ENCODE measurements at places on chromosomes 2 and 18. TPM values are rescaled to one million over a fixed set of nuclear protein-coding genes. Genes with fewer than 3 reads are reported as not detected.

GRCh38 chr2:64491426-64491825 is 32.7 kb upstream of the AFTPH start:
- no peak for DNase-seq
- H3K4me3 ChIP-seq: no peak overlapping the region
- H3K27me3 ChIP-seq: no peaks in the 10 kb centered on the region
- no peaks in the 10 kb centered on the region for H3K36me3 ChIP-seq
- H3K27ac ChIP-seq: peak overlapping the region; percentile 14
- peaks cover 43% of the 10 kb centered on the region for H3K4me1 ChIP-seq

- no peak overlapping the region for H3K4me3 ChIP-seq
- H3K4me1 ChIP-seq: peaks cover 7% of the 10 kb centered on the region
- H3K36me3 ChIP-seq: peaks cover 41% of the 10 kb centered on the region
- H3K27me3 ChIP-seq: no peaks in the 10 kb centered on the region
Observed at GRCh38 chr18:48668466-48669179, 129.8 kb downstream of the CTIF start.

GRCh38 chr2:44912660-44913059 is 28.8 kb upstream of the SIX3 start:
- no peak overlapping the region for H3K27ac ChIP-seq
- H3K4me3 ChIP-seq: no peak overlapping the region
- H3K4me1 ChIP-seq: no peaks in the 10 kb centered on the region
- H3K36me3 ChIP-seq: peaks cover 2% of the 10 kb centered on the region

GRCh38 chr2:177675350-177675821 is 282.8 kb downstream of the AGPS start:
- H3K27me3 ChIP-seq: peaks cover 8% of the 10 kb centered on the region
- DNase-seq: no peak
- H3K4me1 ChIP-seq: no peaks in the 10 kb centered on the region
- H3K27ac ChIP-seq: no peak overlapping the region
- no peak overlapping the region for H3K4me3 ChIP-seq
- no peaks in the 10 kb centered on the region for H3K36me3 ChIP-seq

AOX1 gene
- total RNA-seq: 2.0 TPM

SLC4A1AP gene
- total RNA-seq: 18.8 TPM

GRCh38 chr2:145273840-145274239 is 753.9 kb upstream of the ZEB2 start:
- peaks cover 3% of the 10 kb centered on the region for H3K4me1 ChIP-seq
- H3K36me3 ChIP-seq: no peaks in the 10 kb centered on the region
- H3K27me3 ChIP-seq: no peaks in the 10 kb centered on the region
- H3K27ac ChIP-seq: no peak overlapping the region
- no peak overlapping the region for H3K4me3 ChIP-seq
- no peak for DNase-seq

- H3K27ac ChIP-seq: no peak overlapping the region
- peaks cover 6% of the 10 kb centered on the region for H3K4me1 ChIP-seq
- DNase-seq: no peak
- H3K36me3 ChIP-seq: no peaks in the 10 kb centered on the region
- H3K4me3 ChIP-seq: no peak overlapping the region
Observed at GRCh38 chr2:11945139-11946126, 199.0 kb downstream of the LPIN1 start.

CTLA4 gene
- total RNA-seq: not detected

- H3K27me3 ChIP-seq: no peaks in the 10 kb centered on the region
- H3K4me1 ChIP-seq: peaks cover 34% of the 10 kb centered on the region
- peak overlapping the region; percentile 96 for H3K4me3 ChIP-seq
- no peaks in the 10 kb centered on the region for H3K36me3 ChIP-seq
Observed at GRCh38 chr2:112053917-112054846, 887 bp upstream of the TMEM87B start.

DNA sequence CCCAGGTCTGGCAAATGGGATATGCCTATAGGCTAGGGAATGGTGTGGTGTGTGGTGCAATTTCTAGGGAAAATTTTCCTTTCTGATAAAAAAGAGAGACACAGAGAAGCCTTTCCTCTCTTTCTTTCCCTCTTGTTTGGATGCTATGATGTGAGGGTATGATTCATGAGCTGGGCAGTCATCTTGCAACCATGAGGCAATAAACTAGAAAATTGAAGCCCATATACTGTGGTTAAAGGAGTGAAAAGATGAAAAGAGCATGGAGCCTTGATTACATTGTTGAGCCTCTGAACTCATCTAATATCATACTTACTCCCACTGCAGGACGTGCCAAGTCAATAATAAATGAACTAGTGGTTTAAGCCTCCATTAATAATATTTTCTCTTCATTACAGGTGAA is 215.6 kb downstream of the HAUS1 start:
- H3K27ac ChIP-seq: no peak overlapping the region
- no peak for DNase-seq
- peaks cover 2% of the 10 kb centered on the region for H3K27me3 ChIP-seq
- no peak overlapping the region for H3K4me3 ChIP-seq
- H3K4me1 ChIP-seq: peaks cover 27% of the 10 kb centered on the region

- no peak overlapping the region for H3K4me3 ChIP-seq
- DNase-seq: no peak
- no peak overlapping the region for H3K27ac ChIP-seq
Observed at GRCh38 chr2:115558725-115559124, 1116.3 kb downstream of the DPP10 start.

DNA sequence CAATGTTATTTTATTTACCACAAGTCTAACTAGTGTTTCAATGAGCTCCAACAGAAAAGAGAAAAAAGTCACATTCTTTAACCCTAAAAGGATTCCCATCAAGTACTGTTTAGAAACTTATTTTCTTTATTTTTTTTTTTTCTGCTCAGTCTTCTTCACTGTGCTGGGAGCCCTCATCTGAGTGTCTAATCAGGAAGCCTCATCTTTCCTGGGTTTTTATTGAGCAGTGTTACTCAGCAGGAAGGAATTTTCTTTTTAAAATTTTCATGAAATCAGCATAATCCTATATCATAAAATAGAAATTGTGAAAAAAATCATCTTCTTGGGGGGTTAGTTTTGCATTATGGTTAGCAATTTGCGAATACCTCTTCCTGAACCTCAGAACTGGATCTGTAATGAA is 453.8 kb downstream of the CDH2 start:
- peak overlapping the region; percentile 41 for H3K4me3 ChIP-seq
- H3K27ac ChIP-seq: peak overlapping the region; percentile 71
- no peaks in the 10 kb centered on the region for H3K27me3 ChIP-seq
- peaks cover 18% of the 10 kb centered on the region for H3K4me1 ChIP-seq
- DNase-seq: no peak

GRCh38 chr2:162072976-162073887 is 783 bp downstream of the DPP4 start:
- H3K27me3 ChIP-seq: peaks cover 34% of the 10 kb centered on the region
- H3K4me1 ChIP-seq: peaks cover 32% of the 10 kb centered on the region
- H3K4me3 ChIP-seq: peak overlapping the region; percentile 71
- H3K27ac ChIP-seq: no peak overlapping the region

- no peak overlapping the region for H3K4me3 ChIP-seq
- H3K27me3 ChIP-seq: peaks cover 2% of the 10 kb centered on the region
- H3K36me3 ChIP-seq: no peaks in the 10 kb centered on the region
- no peak overlapping the region for H3K27ac ChIP-seq
Observed at GRCh38 chr18:62384068-62384467, 59.0 kb downstream of the TNFRSF11A start.

DNA sequence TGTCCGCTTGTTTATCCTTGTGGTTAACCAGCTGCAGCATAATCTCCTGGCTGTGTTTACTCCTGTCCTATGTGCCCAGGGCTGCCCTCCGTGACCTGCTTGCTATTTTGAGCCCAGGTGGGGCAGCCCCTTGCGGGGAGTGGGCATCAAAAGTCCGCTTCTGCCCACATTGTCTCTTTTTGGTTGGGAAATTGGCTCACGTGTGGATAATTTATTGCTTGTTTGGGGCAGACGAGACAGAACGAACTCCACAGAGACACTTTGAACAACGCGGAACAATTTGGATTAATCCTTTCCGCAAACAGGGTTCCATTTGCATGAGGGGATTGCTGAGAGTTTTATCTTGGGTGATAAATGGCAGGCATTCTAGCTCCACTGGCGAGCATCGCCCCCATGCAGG is 8.1 kb upstream of the CXCR4 start:
- DNase-seq: no peak
- H3K27ac ChIP-seq: no peak overlapping the region
- peaks cover 67% of the 10 kb centered on the region for H3K27me3 ChIP-seq

GRCh38 chr2:27988718-27989117 is 98.2 kb downstream of the BABAM2 start:
- peaks cover 4% of the 10 kb centered on the region for H3K36me3 ChIP-seq
- DNase-seq: no peak
- no peaks in the 10 kb centered on the region for H3K27me3 ChIP-seq
- no peak overlapping the region for H3K4me3 ChIP-seq
- peaks cover 21% of the 10 kb centered on the region for H3K4me1 ChIP-seq
- H3K27ac ChIP-seq: no peak overlapping the region

- DNase-seq: no peak
- no peaks in the 10 kb centered on the region for H3K36me3 ChIP-seq
- H3K4me1 ChIP-seq: no peaks in the 10 kb centered on the region
- H3K27ac ChIP-seq: no peak overlapping the region
Observed at GRCh38 chr2:136653861-136654260, 111.5 kb upstream of the THSD7B start.

DNA sequence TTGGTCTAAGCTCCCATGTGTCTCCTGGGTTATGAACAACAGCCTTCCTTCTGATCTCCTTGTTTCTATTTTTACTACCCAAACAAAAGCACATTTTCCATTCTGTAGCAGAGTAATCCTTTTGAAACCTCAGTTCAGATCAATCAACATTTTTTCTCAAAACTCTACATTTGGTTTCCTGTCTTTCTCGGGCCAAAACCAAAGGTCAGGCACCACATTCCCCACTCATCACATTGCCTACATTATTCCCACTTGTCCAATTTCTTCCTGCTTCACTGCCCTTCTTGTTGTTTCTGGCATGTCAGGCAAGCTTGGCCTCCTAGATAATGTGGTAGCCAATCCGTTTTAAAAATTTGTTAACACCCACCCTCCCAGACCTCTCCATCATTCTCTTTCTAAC is 196.8 kb downstream of the PPP1R1C start:
- no peak overlapping the region for H3K4me3 ChIP-seq
- H3K4me1 ChIP-seq: peaks cover 10% of the 10 kb centered on the region
- H3K36me3 ChIP-seq: peaks cover 4% of the 10 kb centered on the region
- no peak for DNase-seq

DNA sequence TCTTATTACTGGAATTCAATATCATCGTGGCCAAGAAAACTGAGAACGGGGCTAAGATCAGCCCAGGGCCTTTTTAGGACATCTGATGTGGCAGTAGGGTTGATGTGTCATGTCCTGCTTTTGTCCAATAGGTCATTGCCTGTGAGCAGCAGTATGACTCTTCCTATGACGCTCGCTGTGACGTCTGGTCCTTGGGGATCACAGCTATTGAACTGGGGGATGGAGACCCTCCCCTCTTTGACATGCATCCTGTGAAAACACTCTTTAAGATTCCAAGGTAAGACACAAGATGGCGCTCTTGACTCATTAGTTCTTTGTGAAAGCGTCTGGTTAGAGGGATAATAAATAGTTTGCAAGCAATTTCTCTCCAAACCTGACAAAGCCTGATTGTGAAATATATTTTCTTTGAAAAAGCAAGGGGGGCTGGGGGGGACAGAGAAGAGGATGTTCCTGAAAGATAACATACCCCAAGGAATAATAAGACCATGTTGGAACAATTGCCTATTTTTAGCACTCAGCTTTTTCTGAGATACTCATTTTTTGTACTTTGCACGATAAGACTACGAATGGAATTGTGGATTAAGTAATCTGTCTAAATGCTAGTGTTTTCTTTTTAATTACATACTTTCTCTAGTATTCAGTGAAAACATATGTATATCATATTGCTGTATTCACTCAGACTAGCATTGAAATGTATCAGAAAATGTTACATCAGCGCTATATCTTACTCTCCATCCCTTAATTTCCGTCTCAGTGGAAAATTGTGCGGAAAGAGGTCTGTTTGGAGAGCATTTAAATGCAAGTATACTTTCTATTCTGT is 58.1 kb downstream of the MYO3B start:
- no peaks in the 10 kb centered on the region for H3K36me3 ChIP-seq
- H3K27ac ChIP-seq: no peak overlapping the region
- peaks cover 29% of the 10 kb centered on the region for H3K27me3 ChIP-seq

DNA sequence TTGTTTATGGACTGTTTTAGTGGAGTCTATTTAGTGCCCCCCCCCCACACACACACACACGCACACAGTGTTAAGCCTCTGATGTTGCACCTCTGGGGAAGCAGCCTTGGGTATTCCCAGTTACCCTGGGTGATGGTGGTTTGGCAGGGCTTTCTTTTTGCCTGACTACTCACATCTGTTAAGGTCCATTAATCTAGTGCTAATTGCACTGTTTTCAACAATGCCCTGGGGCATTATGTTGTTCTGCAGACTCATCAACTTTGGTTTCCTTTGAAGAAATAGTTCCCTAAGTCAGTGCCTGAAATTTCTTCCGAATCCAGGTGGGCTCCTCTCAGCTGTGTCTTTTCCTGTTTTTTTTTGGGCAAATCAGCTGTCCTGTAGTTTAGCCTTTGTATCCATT is 34.7 kb downstream of the SPOPL start:
- peaks cover 15% of the 10 kb centered on the region for H3K36me3 ChIP-seq
- no peaks in the 10 kb centered on the region for H3K27me3 ChIP-seq
- peaks cover 3% of the 10 kb centered on the region for H3K4me1 ChIP-seq

- DNase-seq: no peak
- peak overlapping the region; percentile 91 for H3K27ac ChIP-seq
- peaks cover 53% of the 10 kb centered on the region for H3K4me1 ChIP-seq
- H3K27me3 ChIP-seq: no peaks in the 10 kb centered on the region
- no peaks in the 10 kb centered on the region for H3K36me3 ChIP-seq
Observed at GRCh38 chr2:1972422-1972821, 228.1 kb upstream of the PXDN start.

SPR gene
- 8.9 TPM for total RNA-seq

DNA sequence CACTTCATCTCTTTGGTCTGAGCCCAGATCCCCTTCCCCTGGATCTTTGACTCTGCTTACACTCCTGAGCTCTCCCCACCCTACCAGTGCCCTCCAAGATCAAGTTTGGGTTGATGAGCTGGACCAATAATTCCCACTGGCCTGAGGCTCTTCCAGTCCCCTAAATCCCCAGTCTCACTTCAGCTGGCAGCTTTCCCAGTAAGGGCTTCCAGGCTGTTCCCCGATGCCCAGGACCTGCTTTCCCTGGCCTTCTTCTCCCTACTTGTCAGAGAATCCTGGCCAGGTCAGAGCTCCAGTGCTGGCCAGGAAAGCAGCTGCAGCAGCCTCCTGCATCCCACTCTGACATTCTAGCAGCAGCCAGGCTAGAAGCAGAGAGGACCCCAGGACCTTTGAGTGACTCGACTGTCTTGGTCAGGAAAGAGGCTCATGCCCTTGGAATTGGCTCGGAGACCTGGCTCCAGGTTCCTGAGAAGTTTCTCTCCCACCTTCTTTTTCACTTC is 3.5 kb downstream of the WNT6 start:
- peaks cover 1% of the 10 kb centered on the region for H3K36me3 ChIP-seq
- H3K27me3 ChIP-seq: peaks cover 63% of the 10 kb centered on the region
- no peak overlapping the region for H3K27ac ChIP-seq
- H3K4me1 ChIP-seq: peaks cover 17% of the 10 kb centered on the region
- DNase-seq: peak; percentile 34

- H3K27ac ChIP-seq: no peak overlapping the region
- no peak for DNase-seq
- no peaks in the 10 kb centered on the region for H3K36me3 ChIP-seq
- peaks cover 10% of the 10 kb centered on the region for H3K4me1 ChIP-seq
Observed at GRCh38 chr2:211144078-211144477, 587.7 kb downstream of the CPS1 start.

- no peak for DNase-seq
- H3K36me3 ChIP-seq: peaks cover 10% of the 10 kb centered on the region
- H3K27me3 ChIP-seq: no peaks in the 10 kb centered on the region
- peaks cover 4% of the 10 kb centered on the region for H3K4me1 ChIP-seq
- no peak overlapping the region for H3K27ac ChIP-seq
Observed at GRCh38 chr18:21820811-21821143, 80.2 kb downstream of the MIB1 start.
